ENCODE measurements at places on chromosomes 2 and 18. TPM values are rescaled to one million over a fixed set of nuclear protein-coding genes. Genes with fewer than 3 reads are reported as not detected.

MRPS9 gene
- total RNA-seq: 16.6 TPM

EFHD1 gene
- 0.14 TPM for total RNA-seq

ATP6V1B1 gene
- total RNA-seq: 1.9 TPM

DUSP2 gene
- total RNA-seq: 0.57 TPM

ZBTB7C gene
- under 0.01 TPM for total RNA-seq

C18orf32 gene
- 13.2 TPM for total RNA-seq

PRLH gene
- total RNA-seq: not detected

IL1RN gene
- not detected for total RNA-seq

MRPL44 gene
- 22.1 TPM for total RNA-seq

CYTIP gene
- total RNA-seq: not detected

ATG9A gene
- total RNA-seq: 56.9 TPM

CXCR1 gene
- total RNA-seq: not detected

IL1RL1 gene
- total RNA-seq: 0.22 TPM

SERPINB12 gene
- total RNA-seq: not detected

FAM124B gene
- total RNA-seq: 0.22 TPM

SCN9A gene
- 60.1 TPM for total RNA-seq

ITGA6 gene
- 7.2 TPM for total RNA-seq
